Activated gamma-delta T cell treated with anti-CD3 and anti-CD28 coated beads, Interleukin-2, amount 50 U/mL, for 16 hours (primary cell): ENCODE measurements at places on chromosomes 5 and 9.

GRCh38 chr5:6019612-6020011, 358.7 kb downstream of the MED10 start:
- DNase-seq, result no peak

- no peak for DNase-seq
These were observed 18.0 kb downstream of the TRIM7 start for GRCh38 chr5:181186986-181187499.

DNA sequence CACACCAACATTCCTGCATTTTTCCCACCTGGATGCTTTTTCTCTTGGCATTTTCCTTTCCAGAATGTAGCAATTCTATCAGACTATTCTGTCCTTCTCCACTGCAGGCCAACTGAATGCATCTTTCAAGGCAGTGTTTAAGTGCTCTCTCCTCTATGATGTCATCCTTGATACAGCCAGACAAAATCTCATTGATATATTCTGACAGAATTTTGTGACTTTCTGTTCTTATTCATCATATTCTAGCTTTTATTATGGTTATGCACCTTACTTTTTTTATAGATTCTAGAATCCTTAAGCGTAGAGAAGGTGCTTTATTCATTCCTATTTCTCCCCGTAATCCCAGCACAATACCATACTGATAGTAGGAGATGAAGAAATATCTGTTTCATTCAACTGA, 355.5 kb upstream of the CCNH start:
- no peak for DNase-seq

DNA sequence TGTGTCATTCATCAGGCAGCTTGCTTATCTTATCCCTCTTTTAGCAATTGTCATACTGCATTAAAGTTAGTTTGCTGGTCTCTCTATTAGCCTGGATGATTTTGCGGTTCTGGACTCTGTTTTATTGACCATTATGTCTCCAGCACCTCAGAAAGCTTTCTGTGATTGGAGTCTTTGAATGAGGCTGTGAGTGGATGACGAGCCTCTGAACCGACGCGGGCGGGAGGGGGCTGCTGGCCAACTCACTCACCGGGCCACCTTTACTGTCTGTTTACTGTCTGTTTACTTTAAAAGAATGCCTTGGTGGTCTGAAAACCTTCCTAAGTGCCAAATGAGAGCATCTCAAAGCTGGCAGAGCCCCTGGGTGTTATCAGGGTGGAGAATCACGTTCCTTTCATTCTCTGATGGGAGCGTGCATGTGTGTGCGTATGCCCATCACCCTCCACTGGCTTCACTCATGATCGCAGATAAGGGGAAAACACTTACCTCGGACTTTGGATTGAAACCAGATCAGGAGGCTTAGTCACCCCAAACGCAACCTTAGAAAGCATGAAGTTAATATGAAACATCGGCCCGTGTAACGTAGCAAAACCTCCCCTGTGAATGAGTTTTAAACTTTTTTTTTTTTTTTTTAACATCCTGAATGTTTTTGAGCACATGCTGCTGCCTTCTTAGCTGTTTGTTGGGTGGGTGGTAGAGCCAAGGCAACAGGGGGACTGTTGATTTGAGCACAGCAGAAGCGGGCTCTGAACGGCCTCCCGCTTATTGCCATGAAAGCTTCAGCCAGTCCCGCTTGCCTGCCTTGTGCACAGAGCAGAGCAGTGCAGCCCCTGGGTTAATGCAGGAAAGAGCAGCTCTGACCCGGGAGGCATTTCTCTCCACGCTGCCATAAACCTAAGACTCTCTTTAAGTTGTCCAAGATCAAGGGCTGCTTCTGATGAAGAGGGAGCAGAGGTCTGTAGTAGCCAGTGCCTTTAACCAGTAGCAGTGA, 173.6 kb downstream of the GADD45G start:
- no peak for DNase-seq

GRCh38 chr5:92409134-92409533, 1026.0 kb upstream of the ARRDC3 start:
- DNase-seq, result no peak

- DNase-seq, result no peak
These were observed 55.9 kb downstream of the SEMA4D start for GRCh38 chr9:89441986-89442385.

- DNase-seq, result no peak
These were observed 62.4 kb upstream of the ZNF608 start for GRCh38 chr5:124808842-124809268.

GRCh38 chr5:123455640-123456039, 32.4 kb upstream of the CEP120 start:
- DNase-seq, result no peak

DNA sequence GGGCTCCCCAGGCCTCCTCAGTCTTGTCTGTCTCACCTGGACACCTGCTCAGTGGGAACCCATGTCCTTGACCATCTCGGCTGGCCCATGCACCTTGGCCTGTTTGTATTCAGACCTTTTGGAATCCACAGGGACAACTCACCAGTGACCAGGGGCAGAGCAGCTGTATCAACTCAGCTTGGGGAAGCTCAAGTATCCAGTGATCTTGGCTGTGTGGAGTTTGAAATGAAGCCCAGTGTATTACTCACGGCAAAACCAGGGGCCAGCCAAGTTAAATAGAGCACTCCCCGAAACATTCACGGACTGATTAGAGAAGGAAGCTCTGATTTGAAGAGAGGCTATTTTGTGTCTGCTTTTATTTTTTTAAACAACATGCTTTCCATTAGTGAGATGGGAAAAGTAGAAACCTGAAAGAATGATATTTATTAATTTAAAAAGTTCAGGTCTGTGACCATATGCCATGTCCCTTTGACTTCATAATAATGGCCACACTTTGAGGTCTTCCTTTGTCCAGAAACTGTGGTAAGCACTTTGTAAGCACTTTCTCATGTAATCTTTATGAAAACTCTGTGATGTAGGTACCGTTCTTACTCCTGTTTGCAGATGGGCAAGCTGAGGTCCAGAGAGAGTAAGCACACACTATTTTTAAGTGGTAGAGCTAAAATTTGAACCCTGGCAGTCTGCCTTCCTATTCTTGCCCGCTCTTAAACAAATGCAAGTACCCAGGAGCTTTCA, 656.5 kb downstream of the BNC2 start:
- DNase-seq, result no peak

- no peak for DNase-seq
These were observed 491.1 kb downstream of the ENC1 start for GRCh38 chr5:74149395-74149794.

GRCh38 chr5:145660897-145661640, 174.1 kb downstream of the PRELID2 start:
- no peak for DNase-seq

- no peak for DNase-seq
These were observed 159.2 kb downstream of the NSG2 start for GRCh38 chr5:174204535-174205313.
